ENCODE measurements at places on chromosomes 2 and 18. TPM values are rescaled to one million over a fixed set of nuclear protein-coding genes. Genes with fewer than 3 reads are reported as not detected.

Gene EFHD1
- total RNA-seq, result 1.6 TPM

Gene MAP3K19
- total RNA-seq, result not detected

Gene TLX2
- total RNA-seq, result 0.14 TPM

Gene POTEC
- not detected for total RNA-seq

Gene MBD2
- total RNA-seq, result 66.6 TPM

Gene MYOM1
- 0.16 TPM for total RNA-seq

Gene GPAT2
- not detected for total RNA-seq

Gene LCT
- total RNA-seq, result 0.05 TPM

Gene LIMS2
- total RNA-seq, result 5.2 TPM

Gene GALNT13
- total RNA-seq, result 9.9 TPM

Gene ST8SIA5
- total RNA-seq, result not detected

Gene RAPGEF4
- 0.15 TPM for total RNA-seq

Gene FZD7
- total RNA-seq, result 6.9 TPM

Gene PIKFYVE
- total RNA-seq, result 5.0 TPM

Gene MAP4K4
- 60.9 TPM for total RNA-seq

Gene PFN4
- 1.2 TPM for total RNA-seq

Gene DIS3L2
- 14.6 TPM for total RNA-seq
